Stimulated activated effector memory CD8-positive, alpha-beta T cell treated with anti-CD3 and anti-CD28 coated beads, Interleukin-12 subunit alpha, Interleukin-12 subunit beta, amount 100 ng/mL, for 72 hours (primary cell): ENCODE measurements at places on chromosomes 1 and 21.

DNA sequence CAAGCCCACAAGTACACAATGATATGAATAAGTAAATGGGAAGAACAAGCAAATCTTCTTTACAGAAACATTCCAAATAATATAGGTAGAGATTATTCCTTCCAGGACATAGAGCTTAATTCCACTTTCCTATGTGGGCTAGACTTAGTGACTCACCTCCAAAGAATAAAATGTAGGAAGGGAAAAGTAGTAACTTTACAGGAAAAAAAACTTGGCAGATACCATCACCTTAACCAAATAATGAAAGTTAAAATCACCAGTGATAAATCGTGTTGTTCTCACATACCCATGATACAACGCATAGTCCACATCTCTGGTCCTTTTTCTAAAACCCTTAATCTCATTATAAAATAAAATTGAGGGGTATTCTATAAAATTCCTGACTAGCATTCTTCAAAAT, 260.8 kb downstream of the SPATA17 start:
- no peak for DNase-seq

DNA sequence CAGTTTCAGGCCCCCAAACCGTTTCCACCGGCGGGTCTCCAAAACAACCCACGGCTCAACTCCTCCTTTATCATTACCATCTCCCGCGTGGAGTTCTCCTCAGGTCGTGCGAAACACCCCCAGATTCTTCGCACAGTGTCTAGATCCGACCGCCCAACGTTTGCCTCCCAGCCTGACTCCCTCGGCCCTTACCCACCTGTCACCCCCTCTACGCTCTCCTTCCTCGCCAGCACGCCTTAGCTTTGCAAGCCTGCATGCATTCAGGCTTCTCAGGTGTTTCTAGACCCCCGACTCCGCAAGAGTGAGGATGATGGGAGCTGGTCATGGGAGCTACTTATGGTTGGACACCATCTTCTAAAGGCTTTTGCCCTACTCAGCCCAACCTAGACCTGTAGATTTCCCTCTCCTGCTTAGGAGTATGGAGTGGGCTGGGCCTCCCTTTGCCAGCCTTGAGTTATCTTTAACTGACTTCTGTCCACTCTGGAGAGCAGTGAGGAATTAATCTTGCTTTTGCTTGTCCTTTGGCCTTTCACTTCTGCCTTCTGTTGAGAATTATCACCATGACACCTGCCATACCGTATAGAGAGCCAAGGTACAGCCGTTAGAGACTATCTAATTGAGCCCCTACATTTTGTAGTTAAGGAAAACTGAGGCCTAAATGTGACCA, 865 bp downstream of the ATP5IF1 start:
- no peak for DNase-seq

- no peak for DNase-seq
Measured at GRCh38 chr1:6313393-6314200, 52.7 kb upstream of the GPR153 start.

DNA sequence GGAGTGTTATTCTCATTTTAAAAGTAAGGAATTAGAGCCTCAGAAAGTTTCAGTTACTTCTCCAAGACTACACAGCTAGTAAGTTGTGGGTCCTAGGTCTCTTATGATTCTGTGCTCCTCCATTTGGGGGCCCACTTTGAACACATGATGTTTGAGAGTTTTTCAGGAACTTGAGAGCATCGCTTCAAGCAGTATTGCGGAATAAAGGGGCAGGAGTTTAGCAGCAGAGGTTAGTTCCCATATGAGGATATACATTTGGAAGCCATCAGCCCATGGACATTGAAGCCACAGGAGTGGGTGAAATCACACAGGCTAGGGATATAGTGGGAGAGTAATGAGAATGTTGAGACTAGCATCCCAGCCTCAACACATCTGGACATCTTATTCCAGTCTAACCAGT, 143.2 kb downstream of the RASAL2 start:
- no peak for DNase-seq

DNA sequence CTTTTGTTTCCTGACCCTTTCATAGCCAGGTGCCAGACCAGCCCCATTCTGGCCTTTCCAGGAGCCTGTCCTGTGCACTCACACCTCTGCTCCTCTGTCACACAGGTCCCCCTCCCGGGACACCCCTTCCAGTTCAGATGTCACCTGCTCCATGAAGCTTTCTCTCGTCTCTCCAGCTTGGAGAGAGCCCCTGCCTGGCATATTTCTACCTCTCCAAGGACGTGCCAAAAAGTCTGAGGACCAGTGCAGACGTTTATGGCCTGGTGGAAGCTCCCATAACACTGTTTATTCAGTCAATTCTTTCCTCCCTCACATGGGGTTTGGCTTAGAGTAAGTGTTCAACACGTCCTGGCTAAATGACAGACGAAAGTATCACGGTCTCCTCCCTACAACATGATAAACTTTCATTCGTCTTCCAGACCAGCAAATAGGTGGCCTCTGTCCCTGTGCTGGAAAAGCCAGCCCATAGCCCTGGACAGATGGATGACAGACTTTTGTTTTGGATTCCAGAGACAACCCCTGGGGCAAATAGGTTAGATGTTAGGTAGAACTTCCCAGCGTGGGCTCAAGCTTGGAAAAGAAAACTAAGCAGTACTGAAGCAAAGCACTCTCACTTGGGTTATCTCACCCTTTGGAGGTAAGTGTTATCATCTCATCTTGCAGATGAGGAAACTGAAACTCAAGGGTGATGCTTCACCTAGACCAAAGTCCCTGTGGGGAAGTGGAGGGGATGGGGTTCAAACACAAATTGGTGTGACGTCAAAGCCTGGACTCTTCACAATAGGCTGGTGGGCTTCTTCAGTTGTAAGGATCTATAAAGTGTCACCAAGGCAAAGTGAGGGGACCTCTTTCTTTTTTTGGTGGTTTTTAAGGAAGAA, 52.9 kb upstream of the ECE1 start:
- DNase-seq = no peak

GRCh38 chr1:224735159-224735558, 119.0 kb downstream of the CNIH3 start:
- DNase-seq = no peak

GRCh38 chr21:39612233-39613040, at the start of gene B3GALT5:
Gene B3GALT5 (plus strand): TSS chr21:39612940. CDS start chr21:39660560, 47,620 bp downstream.
- DNase-seq = no peak

DNA sequence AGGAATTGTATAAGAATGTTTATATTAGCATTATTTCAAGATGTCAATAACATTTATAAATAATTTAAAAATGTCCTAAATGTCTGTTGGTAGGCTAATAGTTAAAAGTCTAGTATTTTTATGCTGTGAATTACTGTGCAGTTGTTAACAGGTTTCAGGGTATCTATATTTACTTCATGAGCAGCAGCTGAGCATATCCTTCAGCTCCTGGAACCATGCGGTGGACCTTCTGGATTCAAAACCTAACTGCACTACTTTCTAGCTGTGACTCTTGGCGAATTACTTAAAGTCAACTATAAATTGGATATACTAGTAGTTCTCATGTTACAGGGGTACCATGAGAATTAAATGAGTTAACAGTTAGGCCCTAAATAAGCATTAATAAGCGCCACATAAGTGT, 3.7 kb downstream of the CEP350 start:
- DNase-seq = no peak

GRCh38 chr1:183043872-183044854, 20.9 kb downstream of the LAMC1 start:
- no peak for DNase-seq

DNA sequence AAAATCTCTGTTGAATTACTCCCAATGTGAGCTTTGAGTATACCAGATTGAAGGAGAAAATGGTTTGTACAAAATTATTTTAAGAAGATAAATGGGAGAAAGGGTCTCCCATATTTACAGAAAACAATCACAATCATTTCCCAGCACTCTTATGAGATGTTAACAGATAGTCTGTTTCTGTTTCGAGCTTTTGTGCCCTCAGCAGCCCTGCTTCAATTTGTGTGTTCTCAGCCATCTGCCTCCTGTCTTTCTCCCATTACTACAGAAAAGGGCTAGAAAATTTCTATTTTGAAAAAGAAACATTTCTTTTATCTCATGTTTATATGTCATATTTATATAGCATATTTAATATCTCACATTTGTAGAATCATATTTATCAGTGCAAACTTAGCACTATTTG, 498.4 kb downstream of the TTLL7 start:
- no peak for DNase-seq

DNA sequence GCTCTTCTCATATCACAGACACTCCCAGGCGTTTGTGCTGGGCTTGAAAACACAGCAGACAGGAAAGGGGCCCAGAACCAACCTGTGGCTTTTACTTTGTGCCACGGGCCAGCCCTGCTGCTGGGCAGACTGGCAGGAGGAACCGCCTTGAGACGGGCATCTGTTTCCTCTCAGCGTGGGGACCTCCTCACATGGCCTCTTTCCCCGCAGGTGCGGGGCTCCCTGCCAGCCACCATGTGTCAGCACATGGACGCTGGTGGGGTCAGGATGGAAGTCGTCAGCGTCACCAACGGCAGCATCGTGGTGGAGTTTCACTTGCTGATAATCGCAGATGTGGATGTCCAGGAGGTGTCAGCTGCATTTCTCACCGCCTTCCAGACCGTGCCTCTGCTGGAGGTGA, 47.8 kb downstream of the UMODL1 start:
- DNase-seq = no peak

DNA sequence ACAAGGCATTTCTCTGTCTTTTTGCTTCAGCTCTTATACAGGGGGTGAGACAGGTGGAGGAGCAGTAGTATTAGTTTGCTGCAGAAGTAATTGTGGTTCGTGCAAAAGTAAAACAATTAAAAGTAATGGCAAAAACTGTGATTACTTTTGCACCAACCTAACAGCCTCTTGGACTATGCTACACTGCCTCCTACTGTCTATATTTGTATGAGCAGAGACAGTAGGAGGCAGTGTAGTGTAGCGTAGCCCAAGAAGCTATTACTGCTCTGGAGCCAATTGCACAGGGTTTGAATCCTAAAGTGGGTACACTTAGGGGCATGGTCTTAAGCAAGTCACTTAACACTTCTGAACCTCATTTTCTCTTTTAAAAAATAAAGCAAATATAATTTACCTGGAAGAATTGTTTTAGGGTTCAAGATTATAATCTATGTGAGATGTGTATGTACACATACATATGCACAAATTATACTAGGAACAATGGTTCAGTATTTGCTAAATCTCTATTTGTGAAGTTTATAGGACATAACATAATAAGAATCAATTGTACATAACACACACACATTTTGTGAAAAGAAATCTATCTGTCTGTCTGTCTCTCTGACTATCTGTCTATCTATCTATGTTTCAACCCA, 103.8 kb downstream of the BRINP3 start:
- DNase-seq = no peak

DNA sequence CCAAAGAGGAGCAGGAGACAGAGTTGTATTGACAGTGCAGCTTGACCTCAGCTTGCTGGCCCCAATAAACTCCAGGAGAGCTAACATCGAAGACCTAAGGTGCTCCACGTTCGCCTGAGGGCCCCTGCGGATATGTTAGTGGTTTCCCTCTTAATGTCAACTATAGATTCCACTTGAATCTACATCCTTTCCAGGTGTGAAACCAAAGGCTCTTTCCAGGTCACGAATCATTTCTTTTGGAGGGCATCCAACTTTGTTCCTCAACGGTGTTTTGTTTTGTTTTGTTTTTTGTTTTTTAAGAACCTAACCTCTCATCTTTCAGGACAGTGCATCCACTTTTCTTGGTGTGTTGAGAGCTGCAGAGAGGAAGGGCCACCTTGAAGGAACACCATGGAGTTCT, 267.6 kb upstream of the SGIP1 start:
- DNase-seq = no peak
